ENCODE measurements at places on chromosomes 4 and X. TPM values are rescaled to one million over a fixed set of nuclear protein-coding genes. Genes with fewer than 3 reads are reported as not detected.

DNA sequence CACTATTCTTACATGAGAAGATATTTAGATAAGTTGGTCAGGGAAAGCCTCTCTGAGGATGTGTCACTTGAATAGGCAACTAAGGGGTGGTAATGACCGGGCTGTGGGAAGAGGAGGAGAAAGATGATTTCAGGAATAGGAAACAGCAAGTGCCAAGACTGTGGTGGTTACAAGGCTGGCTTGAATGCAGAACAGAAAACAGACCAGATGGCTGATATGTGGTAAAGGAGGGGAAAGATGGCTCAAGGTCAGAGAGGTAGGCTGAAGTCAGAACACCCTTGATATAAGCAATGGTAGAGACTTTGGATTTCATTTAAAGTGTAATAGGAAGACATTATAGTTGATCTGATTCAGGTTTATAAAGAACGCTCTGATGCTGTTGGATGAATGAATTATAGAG, 15.0 kb downstream of the TLR7 start:
- no peak for DNase-seq

DNA sequence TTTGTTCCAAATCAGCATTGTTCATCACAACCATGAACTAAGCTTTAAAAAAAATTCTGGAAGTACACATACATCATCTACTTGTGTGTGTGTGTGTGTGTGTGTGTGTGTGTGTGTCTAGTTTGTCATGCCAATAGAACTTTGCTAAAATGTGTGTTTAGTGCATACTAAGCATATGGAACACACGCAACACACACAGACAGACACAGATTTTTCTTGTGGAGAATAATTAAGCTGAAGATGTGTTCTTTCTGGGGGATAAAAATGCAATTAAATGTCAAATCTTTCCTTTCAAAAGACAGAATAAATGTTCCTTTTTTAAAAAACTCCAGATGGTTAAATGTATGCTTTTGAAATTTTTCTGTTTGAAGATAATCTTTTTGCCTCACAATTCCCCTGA, 530.4 kb upstream of the INTU start:
- no peak for DNase-seq

DNA sequence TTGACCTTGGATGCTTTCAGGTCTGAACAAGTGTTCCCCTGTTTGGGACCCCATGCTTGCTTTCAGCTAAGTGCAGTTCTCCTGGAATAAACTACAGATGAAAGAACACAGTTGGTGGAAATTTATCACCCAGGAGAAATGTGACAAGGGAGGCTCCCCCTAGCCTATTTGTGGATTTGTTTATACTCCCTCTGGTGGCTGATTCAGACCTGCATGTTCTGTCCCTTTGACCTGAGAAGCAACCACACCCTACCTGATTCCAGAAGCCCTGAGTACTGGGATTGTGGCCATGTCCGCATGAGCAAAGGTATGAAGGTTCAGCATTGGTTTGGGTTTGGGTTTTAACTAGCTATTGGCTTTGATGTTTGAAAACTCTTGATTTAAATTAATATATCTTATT, 440.9 kb downstream of the MID1IP1 start:
- no peak for DNase-seq

DNA sequence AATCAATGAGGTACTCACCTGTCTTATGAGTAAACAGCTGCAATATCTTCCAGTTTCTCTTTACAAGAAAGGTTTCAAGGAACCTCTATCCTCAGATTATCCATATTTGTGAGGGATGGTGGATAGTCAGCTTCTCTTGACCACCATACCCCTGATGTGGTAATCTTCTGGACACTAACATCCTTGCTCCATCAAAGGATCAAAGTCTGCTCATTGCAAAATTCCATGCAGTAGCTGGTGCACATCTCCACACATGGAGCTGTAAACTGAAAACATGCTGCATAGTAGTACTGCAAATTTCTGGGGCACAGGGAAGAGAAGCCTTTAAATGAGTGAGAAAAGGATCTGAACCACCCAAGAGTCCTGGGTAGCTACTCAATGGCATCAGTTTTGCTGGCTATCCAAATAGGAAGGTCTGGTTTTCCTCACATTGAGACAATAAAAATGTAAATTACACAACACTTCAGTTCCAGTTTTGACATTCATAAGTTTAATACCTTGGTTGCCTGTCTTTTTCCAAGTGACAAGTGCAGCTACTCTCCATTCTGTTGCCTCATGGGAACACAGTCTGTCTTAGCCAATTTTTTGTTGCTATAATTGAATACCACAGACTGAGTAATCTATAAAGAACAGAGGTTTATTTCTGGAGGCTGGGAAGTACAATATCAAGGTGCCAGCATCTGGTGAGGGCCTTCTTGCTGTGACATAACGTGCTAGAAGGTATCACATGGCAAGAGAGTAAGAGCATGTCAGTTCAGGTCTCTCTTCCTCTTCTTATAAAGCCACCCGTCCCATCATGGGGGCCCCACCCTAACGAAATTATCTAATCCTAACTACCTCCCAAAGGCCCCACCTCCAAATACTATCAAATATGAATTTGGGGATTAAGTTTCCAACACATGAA, 34.4 kb upstream of the ARHGEF6 start:
- no peak for DNase-seq

GRCh38 chrX:926070-926469, 286.4 kb downstream of the CRLF2 start:
- no peak for DNase-seq

GRCh38 chr4:55871299-55871800, 17.9 kb downstream of the EXOC1 start:
- DNase-seq = no peak

DNA sequence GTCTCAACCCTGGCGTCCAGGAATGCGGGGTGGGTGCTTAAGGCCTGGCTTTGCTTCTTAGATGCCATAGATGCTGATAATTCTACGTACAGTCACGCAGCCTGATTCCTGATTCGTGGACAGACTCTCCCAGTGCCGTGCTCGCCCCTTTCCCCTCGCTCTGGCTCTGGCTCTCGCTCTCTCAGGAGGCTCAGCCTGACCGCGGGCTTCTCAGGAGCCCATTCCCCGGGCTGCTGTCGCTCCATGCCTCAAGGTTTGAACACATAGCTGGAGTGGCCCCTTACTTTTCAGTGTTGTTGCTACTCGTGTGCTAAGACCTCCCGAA, 59.2 kb upstream of the ZC4H2 start:
- DNase-seq = no peak

GRCh38 chrX:17441965-17442364, 67.0 kb downstream of the NHS start:
- no peak for DNase-seq

GRCh38 chr4:36165631-36166005, 78.7 kb downstream of the ARAP2 start:
- no peak for DNase-seq

GRCh38 chrX:154329294-154329693, 33.7 kb downstream of the TKTL1 start:
- DNase-seq = no peak

DNA sequence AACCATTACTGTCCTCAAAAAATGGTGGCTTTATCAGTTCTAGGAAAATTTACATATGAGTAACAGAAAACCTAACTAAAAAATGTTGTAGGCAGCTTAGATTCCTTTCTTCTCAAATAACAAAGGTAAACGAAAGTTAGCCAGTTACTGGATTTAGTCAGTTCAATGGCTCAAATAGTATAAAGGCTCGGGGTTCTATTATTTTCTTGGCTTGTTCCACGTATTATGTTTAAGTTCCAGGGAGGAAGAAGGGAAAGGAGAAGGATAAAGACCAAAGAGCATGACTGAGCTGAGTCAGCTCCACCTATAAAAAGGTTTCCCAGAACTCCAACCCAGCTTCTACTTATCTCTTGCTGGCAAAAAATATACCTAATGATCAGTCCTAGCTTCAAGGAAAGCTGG, 41.0 kb upstream of the MAB21L2 start:
- no peak for DNase-seq

DNA sequence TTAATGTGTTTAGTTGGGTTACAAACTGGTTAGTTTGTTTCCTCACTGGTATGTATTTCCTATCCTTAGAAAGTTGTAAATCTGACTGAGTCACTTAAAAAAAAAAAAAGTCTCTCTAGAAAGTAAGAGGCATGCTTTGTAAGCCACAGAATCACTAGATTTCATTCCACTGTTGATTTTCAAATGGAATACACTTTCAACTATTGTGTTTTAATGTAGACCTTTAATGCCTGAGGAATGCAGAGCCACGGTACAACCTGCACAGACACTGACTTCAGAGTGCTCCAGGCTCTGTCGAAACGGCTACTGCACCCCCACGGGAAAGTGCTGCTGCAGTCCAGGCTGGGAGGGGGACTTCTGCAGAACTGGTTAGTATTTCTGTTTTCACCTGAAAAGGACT, 88.6 kb downstream of the HHIP start:
- no peak for DNase-seq

GRCh38 chr4:132108784-132109183, 1040.3 kb upstream of the PCDH10 start:
- DNase-seq = no peak

DNA sequence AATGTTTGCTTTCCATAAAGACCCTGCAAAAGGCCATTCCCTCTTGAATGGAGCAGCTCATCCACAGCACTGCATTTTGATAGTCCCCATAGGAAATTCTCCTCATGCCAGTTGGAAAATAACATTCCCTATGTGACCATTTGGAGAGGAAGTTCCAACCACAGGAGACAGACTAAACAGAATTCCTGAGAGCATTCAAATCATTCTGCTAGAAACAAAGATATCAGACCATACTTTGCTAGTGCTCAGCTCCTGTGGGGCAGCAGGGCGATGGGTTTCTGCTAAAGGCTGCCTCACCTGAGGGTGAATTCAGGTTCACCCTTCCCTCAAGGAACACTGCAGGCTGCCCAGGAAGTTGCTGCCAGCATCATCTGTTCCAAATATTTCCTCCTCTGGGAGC, 58.8 kb downstream of the LNX1 start:
- no peak for DNase-seq

GRCh38 chr4:169622566-169622965, 2.2 kb downstream of the CLCN3 start:
- DNase-seq = no peak

GRCh38 chr4:84907145-84907544, 59.3 kb downstream of the WDFY3 start:
- DNase-seq = no peak

DNA sequence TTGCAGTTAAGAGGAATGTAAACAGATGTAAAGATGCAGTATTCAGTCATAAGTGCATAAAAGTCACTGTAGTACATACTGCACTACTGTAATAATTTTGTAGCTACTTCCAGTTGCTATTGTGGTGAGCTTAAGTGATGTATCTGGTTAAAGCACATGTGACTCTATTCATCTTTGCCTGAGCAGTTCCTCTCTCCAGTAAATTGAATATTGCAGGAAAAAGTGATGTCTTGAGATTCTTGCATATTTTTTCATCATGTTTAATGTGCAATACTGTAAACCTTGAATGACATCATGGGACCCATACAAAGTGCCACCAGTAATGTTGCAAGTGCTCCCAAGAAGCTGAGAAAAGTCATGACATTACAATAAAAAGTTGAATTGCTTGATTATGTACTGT, 9.6 kb downstream of the UBA6 start:
- no peak for DNase-seq

DNA sequence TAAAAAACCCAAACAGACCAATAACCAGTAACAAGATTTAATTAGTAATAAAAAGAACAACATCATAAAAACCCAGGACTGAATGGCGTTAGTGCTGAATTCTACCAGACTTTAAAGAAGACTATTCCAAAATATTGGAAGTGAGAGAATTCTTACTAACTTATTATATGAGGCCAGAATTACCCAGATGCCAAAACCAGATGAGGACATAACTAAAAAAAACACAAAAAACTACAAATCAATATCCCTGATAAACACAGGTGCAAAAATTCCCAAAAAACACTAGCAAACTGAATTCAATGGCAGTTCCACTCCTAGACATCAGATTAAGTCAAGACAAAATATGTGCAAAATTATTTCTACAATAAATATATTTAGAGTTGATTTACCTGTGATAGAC, 400.1 kb upstream of the PABPC4L start:
- DNase-seq = no peak

DNA sequence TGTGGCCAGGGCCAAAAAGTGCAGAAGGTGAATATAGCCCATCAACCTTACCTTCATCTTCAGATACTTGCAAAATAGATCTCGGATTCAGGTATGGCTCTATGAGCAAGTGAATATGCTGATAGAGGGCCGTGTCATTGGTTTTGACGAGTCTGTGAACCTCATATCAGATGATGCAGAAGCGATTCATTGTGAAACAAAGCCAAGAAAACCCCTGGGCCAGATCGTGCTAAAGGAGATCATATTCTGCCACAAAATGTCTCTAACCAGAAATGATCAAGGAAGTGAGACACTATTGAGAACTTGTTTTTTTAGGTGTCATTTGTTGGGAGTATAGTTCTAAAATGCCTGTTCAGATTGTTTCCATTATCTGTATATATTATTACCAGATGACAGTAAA, 48.3 kb downstream of the PDK3 start:
- DNase-seq = no peak

REELD1 gene
- polyA plus RNA-seq = 0.11 TPM

CLIC2 gene
- 2.9 TPM for polyA plus RNA-seq

ZNF827 gene
- 37.4 TPM for polyA plus RNA-seq

FOXO4 gene
- 26.3 TPM for polyA plus RNA-seq

CYBB gene
- 11.8 TPM for polyA plus RNA-seq

RAB40AL gene
- not detected for polyA plus RNA-seq
